Stimulated activated CD8-positive, alpha-beta memory T cell treated with anti-CD3 and anti-CD28 coated beads, Interleukin-15, amount 100 ng/mL, for 1 hour (primary cell): ENCODE measurements at places on chromosomes 3 and 15.
A peak's percentile ranks its signal among the peaks of the same experiment; 100 is the strongest.

DNA sequence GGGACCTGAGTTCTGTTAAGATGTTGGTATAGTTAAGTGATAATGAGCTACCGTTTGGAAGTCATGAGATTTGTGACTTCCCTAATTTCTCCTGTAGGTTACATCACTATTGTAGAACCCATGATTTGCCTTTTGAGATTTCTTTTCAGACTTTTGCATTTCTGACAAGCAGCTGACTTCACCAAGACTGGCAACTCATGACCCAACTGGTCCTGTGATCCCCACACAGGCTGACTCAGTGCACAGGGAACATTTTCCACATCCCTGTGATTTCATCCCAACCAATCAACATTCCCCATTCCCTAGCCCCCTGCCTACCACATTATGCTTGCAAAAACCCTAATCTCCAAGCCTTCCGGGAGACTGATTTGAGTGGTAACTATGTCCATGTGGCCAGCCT lies 242.1 kb upstream of the PDZRN3 start:
- no peak for DNase-seq

DNA sequence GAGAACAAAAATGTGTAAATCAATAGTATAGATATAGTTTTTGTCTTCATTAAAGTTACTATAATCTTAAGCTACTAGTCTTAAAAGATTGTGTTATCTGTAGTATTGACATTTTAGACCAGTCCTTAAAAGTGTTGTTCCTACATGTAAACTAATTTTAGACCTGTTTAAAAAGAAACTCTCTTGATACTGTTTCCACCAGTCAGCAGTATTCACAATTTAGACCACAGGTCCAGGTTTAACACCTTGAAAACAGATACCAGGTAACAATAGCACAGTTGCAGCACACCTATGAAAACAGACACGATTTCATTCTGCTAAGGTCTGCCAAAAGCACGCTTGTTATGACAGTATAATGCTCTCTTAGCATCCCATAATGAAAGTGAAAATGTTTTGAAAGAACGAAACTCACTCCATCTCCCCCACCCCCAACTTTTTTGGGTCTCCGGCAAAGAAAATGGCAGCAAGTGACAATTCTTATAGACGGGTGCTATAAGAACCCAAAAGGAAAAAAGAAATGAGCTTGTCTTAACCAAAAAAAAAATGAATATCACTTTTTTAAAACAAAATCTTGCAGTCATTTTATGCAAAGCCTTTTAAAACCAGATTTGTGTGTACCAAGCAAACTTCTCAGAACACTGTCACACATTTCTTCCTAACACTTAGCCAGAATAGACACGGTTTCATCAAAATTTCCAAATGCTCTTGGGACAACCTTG lies 1.6 kb downstream of the EIF4E3 start:
- DNase-seq, result no peak

GRCh38 chr3:64257100-64257755 lies 32.0 kb upstream of the PRICKLE2 start:
- DNase-seq, result no peak

GRCh38 chr15:91258415-91258759 lies 158.3 kb downstream of the SV2B start:
- no peak for DNase-seq

DNA sequence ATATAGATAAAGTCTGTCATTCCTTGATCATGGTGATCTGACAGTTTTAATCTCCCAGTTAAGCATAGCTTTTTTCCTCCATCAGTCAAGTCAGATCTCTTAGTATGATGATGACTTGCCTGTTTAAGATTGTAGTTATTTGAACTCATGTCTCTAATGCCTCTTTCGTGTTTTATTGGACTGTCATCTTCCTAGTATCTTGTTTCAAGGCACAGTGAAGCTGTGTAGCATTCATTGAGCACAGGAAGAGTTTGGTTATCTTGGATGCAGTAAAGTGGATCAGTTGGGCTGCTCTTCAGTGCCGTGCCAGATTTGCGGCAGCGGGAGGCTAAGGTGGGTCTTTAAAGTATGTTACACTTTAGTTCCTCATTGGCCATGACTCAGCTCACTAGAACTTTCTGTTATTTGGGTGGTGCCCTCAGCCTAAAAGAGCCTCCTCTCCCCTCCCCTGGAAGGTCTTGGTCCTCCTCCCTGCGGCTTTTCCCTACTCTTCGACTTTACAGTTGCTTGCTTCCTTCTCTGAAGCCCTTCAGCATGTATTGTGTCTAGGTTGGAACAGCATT lies 45.7 kb upstream of the SKOR1 start:
- DNase-seq, result no peak

DNA sequence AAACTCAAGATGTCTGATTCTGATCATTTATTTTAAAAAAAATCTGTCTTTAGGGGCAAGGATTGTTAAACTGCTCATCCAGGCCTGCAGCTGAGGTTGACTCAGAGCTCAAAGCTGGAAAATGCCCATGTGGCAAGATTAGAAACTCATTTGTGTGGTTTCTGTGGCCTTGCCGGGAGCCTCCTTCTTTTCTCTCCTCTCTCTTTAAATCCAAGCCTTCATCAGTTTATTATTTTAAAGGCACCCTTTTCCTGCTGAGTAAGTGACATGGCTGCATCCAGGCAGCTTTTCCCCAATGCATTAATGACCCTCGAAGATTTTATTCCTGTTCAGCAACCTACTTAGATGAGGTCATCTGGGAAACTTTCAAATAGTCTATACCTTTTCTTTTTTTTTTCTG lies 221.3 kb upstream of the CDIN1 start:
- DNase-seq, result no peak

DNA sequence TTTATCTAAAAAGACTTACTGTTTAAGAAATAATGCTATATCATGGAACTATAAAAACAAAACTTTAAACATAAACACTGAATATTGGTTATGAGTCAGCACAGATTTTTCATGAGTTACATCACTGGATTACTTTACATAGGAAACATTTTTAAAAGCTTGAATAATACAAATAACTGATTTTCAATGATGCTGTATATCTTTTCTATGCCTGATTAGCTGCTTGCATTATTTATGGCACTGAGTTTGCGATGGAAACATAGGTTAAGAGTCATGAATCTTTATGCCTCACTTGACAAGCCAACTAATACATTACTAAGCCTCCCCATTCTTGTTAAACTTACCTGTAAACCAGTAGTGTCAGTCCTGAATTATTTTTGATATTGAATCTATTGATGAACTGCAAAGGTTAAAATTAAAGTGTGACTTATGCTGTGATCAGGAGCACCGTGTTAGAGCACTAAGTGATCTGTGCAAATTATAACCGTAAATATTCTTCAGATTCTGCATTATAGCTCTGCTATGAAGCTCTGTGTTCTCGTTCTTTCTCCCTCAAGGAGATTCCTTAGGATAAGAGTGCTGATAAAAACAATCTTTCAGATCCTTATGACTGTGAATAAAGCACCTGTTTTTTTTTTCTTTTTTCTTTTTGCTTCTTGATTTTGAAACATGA lies 437.3 kb upstream of the BCHE start:
- DNase-seq, result no peak

GRCh38 chr3:187368251-187369088 lies at the start of gene RTP4:
Gene RTP4, plus strand, starts transcription at chr3:187368385. Its CDS starts 57 bp downstream, at chr3:187368442.
- DNase-seq, result peak; percentile 4

- no peak for DNase-seq
Observed at GRCh38 chr3:176848431-176849214, 348.7 kb downstream of the TBL1XR1 start.

DNA sequence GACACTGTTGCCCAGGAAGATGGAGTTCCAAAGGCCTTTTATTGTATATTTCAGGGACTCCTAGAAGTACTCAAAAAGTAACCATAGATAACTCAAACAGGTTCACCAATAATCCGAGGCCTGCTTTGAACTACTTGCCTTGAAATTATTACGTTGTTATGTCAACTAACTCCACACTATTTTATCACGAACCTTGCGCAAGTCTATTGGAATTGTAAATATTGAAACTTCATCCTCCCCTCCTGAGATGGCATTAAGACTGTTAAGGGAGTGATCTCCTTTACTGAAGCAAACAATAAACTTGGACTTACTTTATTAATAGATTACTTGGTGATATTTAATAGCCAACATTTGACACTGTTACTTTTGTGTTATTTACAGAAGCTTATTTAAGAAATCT lies 199.6 kb upstream of the GADL1 start:
- no peak for DNase-seq

DNA sequence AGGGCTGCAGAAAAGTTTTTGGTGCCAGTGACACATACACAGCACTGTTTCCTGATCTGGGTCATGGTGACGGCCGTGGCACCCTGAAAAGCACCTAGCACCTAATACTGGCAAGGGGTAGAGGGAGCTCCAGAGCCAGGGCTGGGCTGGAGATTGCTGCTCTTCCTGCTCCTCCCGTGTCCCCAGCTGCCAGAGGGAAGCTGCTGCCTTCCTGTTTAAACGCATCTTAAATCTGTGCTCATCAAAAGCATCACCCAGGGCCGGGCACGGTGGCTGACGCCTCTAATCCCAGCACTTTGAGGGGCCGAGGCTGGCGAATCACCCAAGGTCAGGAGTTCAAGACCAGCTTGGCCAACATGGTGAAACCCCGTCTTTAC lies 156.7 kb upstream of the MEF2A start:
- DNase-seq, result no peak

GRCh38 chr15:23472678-23473077 lies 25.6 kb upstream of the GOLGA6L2 start:
- DNase-seq, result no peak

DNA sequence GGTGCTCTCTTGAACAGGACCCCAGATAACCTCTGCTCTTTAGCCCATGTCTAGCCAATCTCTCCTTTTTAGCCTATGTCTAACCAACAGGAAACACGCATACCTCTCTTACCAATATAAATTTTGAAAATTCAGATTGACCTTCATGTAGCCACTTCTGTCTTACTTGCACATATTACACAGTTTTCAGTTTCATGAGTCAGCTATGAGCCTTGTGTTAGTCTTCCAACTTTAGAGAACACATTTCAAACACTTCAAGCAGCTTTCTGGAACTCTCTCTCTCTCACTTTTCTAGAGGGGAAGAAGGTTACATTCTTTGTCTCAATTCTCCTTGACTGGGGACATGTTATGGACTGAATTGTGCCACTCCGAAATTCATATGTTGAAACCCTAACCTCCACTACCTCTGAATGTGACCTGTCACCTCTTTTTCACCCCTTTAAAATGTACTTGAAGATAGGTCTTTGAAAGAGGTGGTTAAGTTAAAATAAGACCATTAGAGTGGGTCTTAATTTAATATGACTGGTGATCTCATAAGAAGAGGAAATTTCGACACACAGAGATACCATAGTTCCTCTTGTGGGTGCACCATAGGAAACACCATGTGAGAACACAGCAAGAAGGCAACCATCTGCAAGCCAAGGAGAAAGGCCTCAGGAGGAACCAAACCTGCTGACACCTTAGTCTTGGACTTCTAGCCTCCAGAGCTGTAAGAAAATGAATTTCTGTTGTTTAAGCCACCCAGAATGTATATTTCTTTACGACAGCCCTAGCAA lies 480.3 kb upstream of the ALCAM start:
- DNase-seq, result no peak

- DNase-seq, result no peak
Observed at GRCh38 chr3:114453361-114453780, 159.5 kb downstream of the TIGIT start.

DNA sequence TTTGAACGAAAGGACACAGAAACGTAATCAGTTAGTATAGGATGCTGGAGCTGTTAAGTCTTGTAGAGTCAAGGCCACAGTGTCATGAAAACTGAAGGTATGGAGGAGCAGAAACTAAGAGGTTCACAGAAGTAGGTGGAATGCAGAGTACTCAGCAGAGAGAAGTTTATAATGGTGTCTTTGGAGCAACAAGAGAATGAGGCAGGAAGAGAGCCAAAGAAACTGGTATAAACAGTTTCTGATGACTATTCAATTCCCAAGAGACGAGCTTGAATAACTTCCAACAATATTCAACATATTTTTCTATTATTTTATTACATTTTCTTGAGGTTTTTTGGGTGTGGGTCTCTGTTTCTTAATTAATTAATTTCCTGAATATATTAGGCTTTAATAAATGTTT lies 29.6 kb downstream of the GALK2 start:
- DNase-seq, result no peak

- DNase-seq, result no peak
Observed at GRCh38 chr15:66882251-66883020, 180.4 kb downstream of the SMAD6 start.

GRCh38 chr3:136305879-136306278 lies 55.7 kb downstream of the PCCB start:
- DNase-seq, result no peak

- DNase-seq, result no peak
Observed at GRCh38 chr3:169662843-169663160, 710 bp downstream of the MECOM start.

GRCh38 chr15:51503003-51503402 lies 119.6 kb downstream of the DMXL2 start:
- DNase-seq, result no peak

DNA sequence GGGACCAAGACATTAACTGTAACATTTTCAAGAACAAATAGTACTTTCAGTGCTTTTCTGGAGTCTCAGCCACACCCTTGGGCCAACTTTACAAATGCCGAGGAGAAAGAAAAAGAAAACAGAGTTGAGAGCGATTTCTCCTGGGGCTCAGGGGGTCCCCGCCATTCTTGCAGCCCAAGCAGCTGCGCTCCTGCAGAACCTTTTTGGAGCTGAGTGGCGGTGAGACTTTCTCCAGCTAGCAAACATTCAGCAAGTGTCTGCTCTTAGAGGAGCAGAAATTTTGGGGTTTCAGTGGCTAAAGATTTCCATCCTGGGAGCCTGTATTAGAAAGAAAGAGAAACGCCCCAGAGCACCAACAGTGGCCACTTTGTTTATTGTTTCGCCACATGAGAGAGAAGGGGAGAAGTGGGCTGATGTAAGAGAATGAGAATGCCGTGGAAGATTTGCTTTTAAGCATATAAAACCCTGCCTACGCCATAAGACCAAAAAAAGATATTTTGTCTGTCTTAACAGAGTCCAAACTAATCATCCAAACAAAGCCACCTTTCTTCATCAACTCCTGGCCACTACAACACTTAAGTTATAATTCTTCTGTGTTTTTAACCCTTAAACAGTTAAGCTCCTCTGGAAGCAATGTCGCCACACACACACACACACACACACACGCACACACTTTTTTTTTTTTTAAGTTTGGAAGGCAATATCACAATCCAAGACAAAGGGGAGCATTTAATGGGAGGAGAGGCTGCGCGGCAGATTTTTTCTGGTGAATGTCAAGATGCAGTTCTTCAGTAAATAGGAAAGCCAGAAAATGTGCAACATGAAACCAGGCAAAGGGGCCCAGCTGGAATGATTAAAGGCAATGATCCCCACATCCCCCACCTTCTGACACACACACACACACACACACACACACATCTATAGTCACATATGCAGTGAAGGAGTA lies 19.2 kb downstream of the EID1 start:
- DNase-seq, result no peak

GRCh38 chr3:133930341-133930933 lies 34.8 kb upstream of the RAB6B start:
- DNase-seq, result no peak
